ENCODE measurements at places on chromosomes 5 and 9. TPM values are rescaled to one million over a fixed set of nuclear protein-coding genes. Genes with fewer than 3 reads are reported as not detected.
A peak's percentile ranks its signal among the peaks of the same experiment; 100 is the strongest.

DNA sequence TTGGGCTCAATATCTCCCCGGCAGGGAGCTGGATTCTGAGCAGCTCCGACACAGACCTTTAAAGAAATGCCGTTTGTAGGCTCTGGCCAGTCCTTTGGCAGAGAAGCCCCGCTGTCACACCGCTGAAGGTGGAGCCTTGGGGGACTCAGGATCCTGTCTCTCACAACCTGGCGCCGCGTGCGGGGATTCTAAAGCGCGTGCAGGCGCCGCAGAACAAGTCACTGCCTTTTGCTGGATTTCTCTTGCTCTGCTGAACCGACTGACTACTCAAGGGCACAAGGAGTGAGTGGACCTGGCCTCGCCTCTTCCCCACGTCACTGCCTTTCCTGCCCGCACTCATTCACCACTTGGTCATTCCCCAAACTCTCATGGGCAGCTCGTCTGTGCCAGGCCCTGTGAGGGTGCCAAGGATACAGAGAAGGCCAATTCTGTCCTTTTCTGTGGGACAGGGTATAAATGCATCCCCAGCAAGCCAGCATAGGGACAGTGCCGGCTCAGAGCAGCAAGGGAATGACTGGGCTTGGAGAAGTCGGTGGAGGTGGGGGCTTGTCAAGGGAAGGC lies 69.3 kb downstream of the CRB2 start:
- no peak for DNase-seq
- H3K4me1 ChIP-seq, result peaks cover 10% of the 10 kb centered on the region
- no peaks in the 10 kb centered on the region for H3K27me3 ChIP-seq
- peaks cover 16% of the 10 kb centered on the region for H3K36me3 ChIP-seq
- no peak overlapping the region for H3K27ac ChIP-seq

GRCh38 chr5:74433255-74433895 lies 207.2 kb downstream of the ENC1 start:
- H3K27me3 ChIP-seq, result no peaks in the 10 kb centered on the region
- DNase-seq, result no peak
- peaks cover 16% of the 10 kb centered on the region for H3K4me1 ChIP-seq

GRCh38 chr5:148910216-148910615 lies 83.8 kb downstream of the ADRB2 start:
- peaks cover 4% of the 10 kb centered on the region for H3K27me3 ChIP-seq
- no peak for DNase-seq
- H3K4me1 ChIP-seq, result peaks cover 20% of the 10 kb centered on the region
- H3K4me3 ChIP-seq, result no peak overlapping the region
- peak overlapping the region; percentile 61 for H3K27ac ChIP-seq

DNA sequence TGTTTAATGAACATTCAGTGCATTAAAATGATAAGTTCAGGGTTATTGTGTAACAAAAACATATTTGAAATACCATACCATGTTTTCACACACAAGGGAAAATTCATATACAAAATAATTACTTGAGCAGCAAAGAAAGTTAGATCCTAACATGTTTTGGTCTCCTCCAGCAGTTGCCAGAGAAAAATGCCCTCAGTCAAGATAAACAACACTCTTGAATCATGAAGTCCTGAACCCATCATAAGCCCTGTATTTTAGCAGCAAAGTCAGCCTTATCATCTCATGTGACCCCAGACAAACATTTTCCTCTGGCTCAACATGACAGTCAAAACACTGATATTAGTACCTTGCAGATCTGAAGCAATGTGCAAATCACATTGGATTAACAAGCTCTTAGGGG lies 1541.1 kb upstream of the WWC1 start:
- H3K27me3 ChIP-seq, result no peaks in the 10 kb centered on the region
- DNase-seq, result no peak
- H3K27ac ChIP-seq, result no peak overlapping the region
- no peak overlapping the region for H3K4me3 ChIP-seq
- H3K4me1 ChIP-seq, result no peaks in the 10 kb centered on the region

DNA sequence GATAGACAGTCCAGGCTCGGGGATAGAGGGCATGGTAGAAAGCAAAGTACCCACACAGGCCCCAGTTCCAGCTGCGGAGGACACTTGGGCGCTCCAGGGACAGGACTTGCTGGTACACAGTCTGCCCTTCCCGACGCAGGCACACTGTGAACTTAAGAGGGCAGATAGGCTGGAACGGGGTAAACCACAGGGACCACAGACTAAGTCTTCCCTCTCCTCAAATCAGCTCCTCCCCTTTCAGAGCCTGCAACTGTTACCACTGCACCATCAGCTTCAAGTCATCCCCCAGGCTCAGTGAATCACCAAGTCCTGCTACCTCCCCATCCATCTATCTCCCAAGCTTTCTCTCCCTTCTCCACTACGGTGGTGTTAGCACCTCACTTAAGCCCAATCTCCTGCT lies 7.3 kb downstream of the GBA2 start:
- no peak for DNase-seq
- H3K36me3 ChIP-seq, result peaks cover 43% of the 10 kb centered on the region
- no peak overlapping the region for H3K4me3 ChIP-seq
- H3K27ac ChIP-seq, result no peak overlapping the region
- no peaks in the 10 kb centered on the region for H3K27me3 ChIP-seq
- H3K4me1 ChIP-seq, result peaks cover 11% of the 10 kb centered on the region

Gene BBLN
- total RNA-seq, result 108 TPM

Gene MEGF9
- 14.7 TPM for total RNA-seq

Gene GBGT1
- total RNA-seq, result 54.9 TPM

All from type B pancreatic cell (in vitro differentiated cells).